GM12891 (cell line): ENCODE measurements at places on chromosomes 12 and 14.

- no peak for DNase-seq
Observed at GRCh38 chr14:105150368-105151083, 18.1 kb downstream of the JAG2 start.

DNA sequence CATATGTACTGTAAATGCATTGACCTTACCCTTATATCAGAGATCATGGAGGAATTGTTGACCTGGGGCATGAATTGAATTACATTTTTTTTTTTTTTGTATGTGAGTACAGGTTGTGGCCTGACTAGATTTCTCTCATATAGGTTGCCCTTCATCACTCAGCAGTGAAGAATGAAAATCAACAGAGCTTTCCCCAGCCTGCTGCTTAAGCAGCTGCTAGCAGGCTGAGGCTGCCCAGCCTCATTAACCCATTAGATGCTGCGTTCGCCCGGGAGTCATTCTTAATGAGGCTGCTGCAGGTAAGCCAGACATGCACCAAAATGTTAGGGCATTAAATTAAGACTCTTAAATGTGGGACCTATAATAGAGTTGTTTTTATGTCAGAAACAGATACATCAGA is 236.0 kb downstream of the ETNK1 start:
- no peak for DNase-seq

DNA sequence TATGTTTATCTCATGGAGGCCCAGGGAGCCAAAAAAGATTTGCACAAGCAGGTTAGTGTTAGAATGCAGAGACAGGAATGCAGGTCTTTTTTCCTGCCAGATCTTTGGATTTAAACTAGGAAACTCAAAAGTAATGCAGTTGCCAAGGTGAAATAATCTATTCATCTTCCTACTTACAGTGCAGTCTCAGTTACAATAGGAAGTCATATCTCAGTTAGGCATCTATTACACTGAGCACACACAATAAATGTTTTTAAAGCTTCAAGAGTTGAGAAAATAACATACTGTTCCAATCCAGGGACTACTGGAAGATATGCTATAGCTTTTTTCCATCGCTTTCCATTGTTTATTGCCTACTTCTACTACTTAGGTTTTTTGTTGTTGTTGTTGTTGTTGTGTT is 279.3 kb upstream of the E2F7 start:
- no peak for DNase-seq

DNA sequence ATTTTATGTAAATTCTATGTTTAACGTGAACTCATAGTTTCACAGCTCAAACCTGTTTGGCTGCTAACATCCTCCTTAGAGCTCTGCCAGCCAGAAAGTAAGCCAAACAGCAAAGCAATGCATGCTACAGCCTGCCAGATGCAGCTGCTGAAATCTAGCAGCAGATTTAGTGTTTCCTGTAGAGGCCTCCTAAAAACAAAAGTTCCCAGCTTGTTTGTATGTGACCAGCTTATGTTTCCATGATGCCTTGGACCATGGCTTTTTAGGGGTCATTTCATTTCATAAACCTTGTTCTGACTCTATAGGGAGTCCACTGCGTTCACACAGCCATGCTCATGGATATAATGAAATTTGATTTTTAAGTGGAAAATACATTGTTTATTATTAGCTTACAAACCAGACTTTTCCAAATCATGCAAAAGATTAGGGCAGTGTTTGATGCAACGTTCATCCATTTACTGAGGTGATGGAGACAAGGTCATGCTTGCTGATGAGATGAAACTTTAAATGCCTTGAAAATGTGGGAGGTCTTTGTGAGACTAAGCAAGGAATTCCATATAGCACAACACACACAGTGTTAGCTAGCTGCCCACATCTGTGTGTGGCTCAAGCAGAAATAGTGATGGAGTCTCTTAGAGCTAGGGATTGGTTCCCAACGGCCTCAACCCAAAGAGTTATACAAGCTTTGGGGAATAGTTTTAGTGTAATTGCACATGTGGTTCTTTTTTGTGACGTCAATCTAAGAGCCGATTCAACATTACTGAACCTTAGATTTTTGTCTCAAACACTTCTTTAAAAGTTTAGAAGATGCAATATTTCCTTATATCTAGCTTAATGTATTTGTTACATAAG is 157.5 kb upstream of the LRIG3 start:
- no peak for DNase-seq

DNA sequence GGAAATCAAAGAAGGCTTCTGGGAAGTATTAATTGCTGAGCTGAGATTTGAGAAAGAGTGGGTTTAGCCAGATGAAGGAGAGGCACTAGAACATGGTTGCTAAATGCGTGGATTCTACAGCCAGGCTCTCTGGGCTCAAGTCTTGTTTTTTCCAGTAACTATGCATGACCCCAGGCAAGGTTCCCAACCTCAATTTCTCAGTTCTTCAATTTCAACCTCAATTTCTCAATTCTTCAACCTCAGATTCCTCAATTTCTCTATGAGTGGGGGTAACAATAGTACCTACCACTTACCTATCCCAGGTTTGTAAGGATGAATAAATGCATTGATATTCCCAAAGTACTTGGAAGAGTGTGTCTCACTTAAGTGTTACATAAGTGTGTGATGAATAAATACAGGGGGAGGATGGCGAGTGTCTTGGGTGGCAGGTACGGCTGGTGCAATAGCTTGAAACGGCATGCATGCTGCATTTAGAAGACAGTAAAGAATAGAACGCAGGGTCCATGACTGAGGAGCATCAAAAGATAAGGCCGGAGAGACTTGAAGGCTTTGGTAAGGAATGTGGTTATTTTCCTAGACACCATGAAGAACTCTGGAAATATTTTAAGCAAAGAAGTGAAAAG is 149.1 kb upstream of the ATP2B1 start:
- DNase-seq = no peak

GRCh38 chr14:101088395-101088667 is 184.8 kb upstream of the RTL1 start:
- no peak for DNase-seq

GRCh38 chr12:120835657-120836056 is 68.5 kb downstream of the SPPL3 start:
- no peak for DNase-seq

DNA sequence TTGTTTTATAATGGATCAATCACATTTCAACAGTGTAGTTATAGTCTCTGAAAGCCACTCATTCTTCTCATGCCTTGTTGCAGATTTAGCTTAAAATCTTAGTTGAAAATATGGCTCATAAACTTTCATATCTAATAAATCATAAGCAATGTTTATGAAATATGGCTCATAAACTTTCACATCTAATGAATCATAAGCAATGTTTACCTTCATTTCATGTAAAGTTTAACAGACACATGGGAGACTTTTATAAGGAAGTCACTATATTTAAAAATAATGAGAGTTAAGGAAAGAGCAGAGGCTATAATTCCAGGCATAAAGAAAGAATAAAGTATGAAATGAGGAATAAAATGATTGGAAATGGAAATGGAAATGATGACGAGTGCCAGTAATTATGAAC is 1042.1 kb downstream of the FSCB start:
- no peak for DNase-seq

GRCh38 chr12:66132408-66132807 is 1.9 kb upstream of the LLPH start:
- DNase-seq = no peak

GRCh38 chr12:2179953-2180736 is 127.4 kb downstream of the CACNA1C start:
- no peak for DNase-seq

GRCh38 chr12:77745624-77746023 is 85.1 kb upstream of the NAV3 start:
- DNase-seq = no peak

- no peak for DNase-seq
Observed at GRCh38 chr12:125169870-125170269, 104.6 kb downstream of the AACS start.

GRCh38 chr14:77580964-77581505 is 35.4 kb downstream of the SPTLC2 start:
- DNase-seq = peak; percentile 17

DNA sequence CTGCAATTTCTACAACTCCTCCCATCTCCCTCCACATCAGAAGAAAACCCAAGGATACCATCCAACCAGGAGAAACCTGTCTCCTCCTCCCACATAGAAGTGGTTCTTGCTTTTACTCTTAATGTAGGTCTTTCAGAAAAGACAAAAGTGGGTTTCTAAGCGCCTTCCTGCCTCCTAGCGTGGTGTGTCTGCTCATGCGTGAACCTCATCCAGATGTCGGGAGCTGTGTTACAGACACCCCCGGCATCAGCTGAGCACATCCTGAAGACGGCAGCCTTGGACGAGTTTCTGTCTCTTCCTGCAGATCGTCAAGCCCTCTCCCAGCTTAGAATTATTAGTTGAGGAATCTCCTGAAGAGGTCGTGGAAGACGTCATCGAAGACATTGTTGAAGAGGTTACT is 9.5 kb downstream of the LRRC43 start:
- DNase-seq = no peak

GRCh38 chr12:50506753-50507473 is 2.1 kb downstream of the DIP2B start:
- DNase-seq = no peak
